ENCODE measurements at places on chromosomes 11 and 22.

DNA sequence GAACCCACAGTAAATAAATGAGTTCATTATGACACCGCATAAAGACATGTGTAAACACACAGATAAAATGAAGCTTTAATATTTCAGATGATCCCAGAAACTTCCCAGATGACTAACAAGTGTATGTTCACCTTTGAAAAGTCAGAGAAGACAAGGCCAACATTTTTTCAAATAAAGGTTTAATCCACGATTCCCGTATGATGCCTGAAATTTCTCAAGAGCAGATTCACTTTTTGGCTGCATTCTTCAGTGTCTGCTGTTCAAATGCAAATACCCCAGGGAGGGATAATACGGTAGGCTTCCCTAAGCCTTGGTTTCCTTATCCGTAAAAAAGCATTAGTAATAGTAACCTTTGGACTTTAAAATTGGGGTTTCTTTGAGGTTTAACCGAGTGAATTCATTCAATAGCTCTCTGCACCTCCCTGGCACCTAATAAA is 62.5 kb downstream of the SYTL2 start:
- DNase-seq, result no peak

- DNase-seq, result no peak
These were observed 54.6 kb downstream of the KCNA4 start for GRCh38 chr11:29962243-29962642.

DNA sequence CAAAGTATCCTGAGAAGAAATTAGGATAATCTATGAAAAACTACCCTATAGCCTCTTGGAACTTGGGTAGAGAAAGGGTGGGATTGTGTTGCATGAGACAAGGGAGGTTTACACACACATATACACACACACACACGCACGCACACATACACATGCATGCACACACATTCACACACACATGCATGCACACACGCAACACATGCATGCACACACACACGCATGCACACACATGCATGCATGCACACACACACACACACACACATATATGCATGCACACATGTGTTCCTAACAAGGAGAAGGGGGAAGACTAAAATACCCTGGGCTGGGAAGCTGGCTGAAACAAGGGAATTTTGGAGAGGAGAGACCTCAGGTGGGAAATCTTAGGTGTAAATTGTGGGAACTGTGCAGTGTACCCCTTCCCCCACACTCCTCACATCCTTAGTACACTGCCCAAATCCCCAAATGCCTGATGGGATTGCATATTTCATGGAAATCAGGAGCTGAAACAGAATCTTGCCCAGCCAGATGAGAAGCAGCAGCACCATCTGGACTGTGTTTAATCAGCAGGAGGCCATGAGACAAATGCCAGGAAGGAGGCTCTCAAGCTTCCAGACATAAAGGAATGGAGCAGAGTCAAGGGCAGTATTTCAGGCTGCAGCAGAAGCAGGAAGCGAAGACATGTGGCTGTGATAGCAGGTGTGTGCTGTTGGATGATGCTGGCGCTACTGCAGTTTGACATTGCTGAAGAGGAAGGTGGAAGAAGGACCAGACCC is 14.6 kb upstream of the POLD3 start:
- no peak for DNase-seq

- peak; percentile 77 for DNase-seq
These were observed 11.0 kb upstream of the SLC5A4 start for GRCh38 chr22:32265882-32266767.

DNA sequence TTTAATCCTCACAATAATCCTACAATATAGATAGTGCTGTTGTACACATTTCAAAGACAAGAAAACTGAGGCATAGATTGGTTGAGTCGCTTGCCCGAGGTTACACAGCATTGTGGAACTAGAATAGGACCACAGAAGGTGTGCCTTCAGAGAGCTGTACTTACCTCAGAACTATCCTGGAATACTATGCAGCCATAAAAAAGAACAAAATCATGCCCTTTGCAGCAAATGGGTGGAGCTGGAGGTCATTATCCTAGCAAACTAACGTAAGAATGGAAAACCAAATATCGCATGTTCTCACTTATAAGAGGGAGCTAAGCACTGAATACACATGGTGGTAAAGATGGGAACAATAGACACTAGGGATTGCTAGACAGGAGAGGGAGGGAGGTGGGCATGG is 15.7 kb upstream of the NAV2 start:
- no peak for DNase-seq

DNA sequence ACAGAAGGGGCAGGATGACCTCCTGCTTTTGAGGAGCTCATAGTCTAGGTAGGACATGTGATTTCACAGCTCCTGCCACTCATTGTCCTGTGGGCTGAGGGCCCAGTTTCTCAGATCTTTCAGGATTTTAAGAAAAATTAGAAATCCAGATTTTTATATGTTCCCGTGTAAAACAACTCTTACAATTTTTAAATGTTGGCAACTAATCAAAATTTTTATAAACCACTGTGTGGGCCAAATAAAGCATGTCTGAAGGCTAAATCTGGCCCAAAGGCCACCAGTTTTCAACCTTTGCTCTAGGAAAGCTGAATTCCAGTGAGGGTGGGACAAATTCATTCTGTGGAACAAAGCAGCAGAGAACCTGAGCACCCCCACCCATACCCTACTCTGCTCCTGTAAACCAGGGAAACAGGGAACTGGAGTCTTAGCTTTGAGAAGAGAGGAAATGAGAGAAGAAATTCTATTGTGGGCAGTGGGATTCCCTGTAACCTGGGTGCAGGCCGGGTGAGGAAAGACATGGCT is 20.6 kb downstream of the LRRC32 start:
- DNase-seq, result no peak

DNA sequence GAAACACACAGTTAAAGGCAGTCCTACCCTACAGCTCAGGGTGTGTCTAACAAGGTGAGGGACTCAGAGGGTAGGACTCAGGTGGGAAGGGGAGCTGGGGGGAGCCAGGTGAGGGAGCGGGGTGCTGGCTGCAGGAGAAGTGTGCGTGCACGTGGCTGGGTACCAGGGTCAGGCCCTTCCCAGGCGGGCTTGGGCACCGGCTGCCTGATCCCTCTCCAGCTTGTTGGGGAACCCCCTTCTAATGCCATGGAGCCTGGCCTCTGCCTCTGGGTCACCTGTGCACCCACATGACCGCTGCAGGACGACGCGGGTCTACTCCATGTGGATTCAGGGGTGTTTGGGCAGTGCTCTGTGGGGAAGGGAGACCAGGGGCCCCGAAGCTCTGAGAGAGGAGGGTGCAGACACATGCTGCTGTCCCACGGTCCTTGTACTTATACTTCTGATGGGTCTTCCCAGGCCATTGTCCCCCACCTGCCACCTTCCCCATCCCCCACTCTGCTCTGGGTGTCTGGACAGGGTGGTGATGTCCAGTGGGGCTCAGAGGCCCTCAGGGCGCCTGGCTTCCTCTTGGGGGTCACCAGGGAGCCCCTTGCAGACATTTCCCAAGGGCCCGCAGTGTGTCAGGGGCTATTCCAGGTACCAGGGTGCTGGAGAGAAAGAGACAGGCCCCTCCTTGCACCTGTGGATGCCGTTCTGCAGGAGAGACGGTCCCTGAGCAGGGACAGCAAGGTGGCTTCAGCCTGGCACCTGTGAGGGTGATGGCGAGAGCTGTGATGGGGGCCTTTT is 10.4 kb upstream of the MRGPRD start:
- peak; percentile 39 for DNase-seq

- DNase-seq, result no peak
These were observed 2.2 kb upstream of the KCNQ1OT1 start for GRCh38 chr11:2701898-2702434.

DNA sequence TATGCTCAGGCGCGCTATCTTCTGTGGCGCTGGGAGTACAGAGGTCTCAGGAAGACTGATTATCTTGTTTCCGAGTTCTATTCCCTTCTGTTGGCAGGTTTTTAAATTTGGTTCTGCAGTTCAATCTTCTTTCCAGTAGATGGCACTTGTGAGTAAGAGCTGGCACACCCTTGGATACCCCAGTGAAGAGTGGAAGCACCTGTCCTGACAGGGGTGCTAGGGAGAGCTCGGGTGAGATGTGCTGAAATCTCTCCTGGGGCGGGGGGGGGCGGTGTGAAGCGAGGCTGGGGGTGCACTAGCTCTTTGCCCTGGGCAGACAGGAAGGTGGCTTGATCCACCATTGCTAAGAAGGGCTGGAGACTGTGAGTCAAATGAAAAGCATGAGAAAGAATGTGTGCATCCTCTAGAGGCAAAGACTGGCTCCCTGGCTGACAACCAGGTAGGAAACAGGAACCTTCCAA is 679.9 kb upstream of the CCDC179 start:
- no peak for DNase-seq

DNA sequence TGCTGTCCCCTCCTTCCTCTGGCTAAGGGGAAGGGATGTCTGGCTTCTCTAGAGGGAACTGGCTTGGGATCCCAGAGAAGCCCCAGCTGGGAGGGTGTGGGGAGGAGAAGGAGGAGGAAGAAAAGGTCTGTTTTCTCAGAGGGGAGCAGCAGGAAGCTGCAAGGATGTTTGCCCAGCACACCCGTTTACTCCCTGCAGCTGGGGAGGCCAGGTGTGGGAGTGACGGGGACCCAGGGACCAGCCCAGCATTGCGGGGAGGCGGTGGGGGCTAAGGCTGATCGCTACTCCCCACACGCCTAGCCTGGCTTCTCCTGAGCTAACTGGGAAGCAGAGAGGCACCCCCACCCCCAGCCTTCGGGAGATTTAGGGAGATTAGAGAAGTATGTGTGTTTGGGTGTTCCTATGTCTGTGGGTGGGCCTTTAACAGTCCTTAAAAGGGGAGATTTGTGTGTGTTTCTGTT is 3.9 kb downstream of the CREB3L1 start:
- DNase-seq, result no peak

DNA sequence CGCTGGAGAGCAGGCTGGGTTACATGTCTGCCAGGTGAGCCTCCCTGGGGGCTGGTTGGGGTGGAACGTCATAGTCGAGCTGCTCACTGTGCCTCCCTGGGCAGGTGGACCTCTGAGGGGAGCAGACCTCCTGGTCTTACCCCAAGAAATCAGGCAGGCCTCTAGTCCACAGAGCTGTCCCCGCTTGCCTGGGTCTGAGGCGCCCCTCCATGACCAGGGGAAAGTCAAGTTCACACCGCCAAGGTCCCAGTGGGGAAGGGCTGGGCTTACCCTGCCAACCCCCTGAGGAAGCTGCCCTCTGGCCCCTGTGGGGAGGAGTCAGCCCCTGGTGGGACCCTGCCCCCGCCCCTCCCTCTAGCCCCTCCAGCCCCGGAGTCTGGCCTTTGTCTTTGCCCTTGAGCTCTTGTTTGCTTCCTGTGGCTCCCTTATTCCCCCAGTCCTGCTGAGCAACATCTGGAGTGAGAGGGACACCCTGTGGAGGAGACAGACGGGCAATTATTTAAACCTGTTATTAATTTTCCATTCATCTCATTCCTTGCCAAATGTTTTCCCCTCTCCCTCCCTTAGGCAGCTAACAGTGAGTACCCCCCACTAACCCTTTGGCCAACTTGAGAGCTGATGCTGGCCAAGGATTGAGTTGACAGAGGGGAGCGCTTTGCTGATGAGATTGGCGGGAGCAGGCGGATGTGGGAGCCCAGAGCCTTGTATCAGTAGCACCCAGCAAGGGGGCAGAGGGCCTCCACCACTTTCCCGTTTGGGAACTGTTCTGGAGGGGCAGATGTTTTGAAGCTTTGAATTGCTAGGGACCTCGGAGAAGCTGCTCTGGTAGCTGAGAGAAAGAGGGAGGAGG is 83.4 kb downstream of the CEP164 start:
- no peak for DNase-seq

- no peak for DNase-seq
These were observed 29.0 kb upstream of the VWA5A start for GRCh38 chr11:124085997-124086846.

- DNase-seq, result no peak
These were observed 28.9 kb downstream of the MICAL2 start for GRCh38 chr11:12139144-12139881.

DNA sequence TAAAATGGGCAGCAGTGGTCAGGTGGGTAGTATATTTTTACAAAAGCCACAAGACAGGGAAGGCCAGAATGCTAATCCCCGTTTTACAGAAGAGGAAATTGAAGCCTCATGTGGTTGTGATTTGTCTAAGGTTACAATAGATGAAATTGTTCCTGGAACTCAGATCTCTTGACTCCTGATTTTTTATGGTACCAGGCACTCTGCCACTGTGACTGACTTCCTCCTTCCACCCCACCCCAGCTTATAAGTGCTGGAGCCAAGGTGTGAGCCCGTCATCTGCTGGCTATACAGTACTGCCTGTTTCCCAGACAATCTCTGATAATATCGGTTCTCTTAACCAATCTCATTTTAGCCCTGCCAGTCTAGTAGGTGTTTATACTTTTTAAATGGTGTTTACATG is 1.9 kb downstream of the SLC5A1 start:
- DNase-seq, result no peak

- DNase-seq, result no peak
These were observed 332.8 kb upstream of the PLET1 start for GRCh38 chr11:112593440-112593839.

DNA sequence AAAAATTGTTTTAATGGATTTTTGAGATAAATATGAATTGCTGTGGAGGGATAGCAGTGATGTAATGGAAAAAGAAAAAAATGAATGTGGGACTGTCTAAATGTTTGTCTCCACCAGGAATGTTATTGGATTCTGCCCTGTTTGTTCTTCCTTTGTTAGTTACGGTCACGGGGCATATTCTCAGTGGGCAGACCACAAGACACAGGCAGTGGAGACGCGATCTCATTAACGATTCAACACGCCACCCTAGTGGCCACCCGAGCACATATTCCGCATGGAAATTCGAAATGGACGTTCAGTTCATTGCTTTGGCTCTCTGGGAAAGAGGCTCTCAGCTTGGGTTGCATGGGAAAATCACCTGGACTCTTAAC is 151.8 kb upstream of the TTC12 start:
- no peak for DNase-seq

DNA sequence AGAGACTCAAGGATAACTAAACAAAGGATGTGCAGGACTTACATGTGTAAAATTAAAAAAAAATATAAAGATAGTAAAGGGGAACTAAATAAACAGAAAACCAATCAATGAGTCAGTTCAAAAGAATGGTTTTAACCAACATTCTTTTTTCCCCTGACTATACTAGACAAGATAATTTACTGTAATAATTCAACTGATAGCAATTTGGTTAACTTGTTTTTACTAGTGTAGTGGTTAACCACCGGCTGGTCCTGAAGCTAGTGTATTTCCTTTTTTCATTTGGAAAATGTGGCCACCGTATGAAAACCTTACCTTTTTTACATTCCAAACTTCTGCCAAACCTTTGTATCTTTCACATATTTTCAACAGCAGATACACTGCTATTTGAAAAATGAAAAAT is 123.1 kb downstream of the ARHGAP42 start:
- DNase-seq, result no peak

DNA sequence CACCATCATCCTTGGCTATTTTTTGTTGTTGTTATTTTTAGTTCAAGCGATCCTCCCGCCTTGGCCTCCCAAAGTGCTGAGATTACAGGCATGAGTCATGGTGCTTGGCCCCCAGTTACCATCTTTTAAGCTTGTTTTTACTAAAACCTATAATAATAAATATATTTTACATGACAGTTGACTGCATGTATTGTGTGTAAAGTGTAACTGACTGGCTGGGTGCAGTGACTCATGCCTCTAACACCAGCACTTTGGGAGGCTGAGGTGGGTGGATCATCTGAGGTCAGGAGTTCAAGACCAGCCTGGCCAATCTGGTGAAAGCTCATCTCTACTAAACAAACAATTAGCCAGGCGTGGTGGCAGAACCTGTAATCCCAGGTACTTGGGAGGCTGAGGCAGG is 386.2 kb downstream of the TENM4 start:
- DNase-seq, result no peak

All from aorta (tissue), 5 donors.